NCI-H146 (cell line): ENCODE measurements at places on chromosomes 12 and 14.

DNA sequence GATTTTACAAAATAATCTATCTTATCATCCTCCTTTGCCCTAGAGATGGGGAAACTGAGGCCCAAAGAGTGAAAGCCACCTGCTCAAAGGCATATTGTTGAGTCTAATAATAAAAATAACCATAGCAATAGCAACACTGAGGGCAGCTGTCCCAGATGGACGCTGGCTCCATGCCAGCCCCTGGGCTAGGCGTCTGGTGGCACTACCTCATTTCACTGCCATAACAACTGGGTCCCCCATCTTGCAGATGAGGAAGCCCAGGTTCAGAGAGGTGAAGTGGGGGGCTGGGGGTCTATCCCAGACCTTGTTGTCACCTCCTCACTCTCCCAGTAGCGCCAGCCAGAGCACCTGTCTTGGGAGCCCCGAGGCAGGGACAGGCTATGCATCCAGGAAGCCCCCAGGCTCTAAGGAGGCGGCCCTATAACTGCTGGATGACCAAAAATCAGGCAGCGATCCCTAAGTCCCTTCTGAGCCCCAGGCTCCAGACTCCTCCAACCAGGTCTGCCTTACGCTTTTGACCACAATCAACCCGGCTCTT, 12.8 kb downstream of the BDKRB2 start:
- DNase-seq = no peak

- DNase-seq = no peak
Measured at GRCh38 chr14:73945159-73945670, 4.7 kb downstream of the FAM161B start.

GRCh38 chr14:34983148-34983760, 462 bp downstream of the SRP54 start:
- DNase-seq = no peak

GRCh38 chr12:107029081-107029480, 42.1 kb upstream of the MTERF2 start:
- DNase-seq = no peak

GRCh38 chr14:61326847-61327246, 5.5 kb downstream of the PRKCH start:
- no peak for DNase-seq

DNA sequence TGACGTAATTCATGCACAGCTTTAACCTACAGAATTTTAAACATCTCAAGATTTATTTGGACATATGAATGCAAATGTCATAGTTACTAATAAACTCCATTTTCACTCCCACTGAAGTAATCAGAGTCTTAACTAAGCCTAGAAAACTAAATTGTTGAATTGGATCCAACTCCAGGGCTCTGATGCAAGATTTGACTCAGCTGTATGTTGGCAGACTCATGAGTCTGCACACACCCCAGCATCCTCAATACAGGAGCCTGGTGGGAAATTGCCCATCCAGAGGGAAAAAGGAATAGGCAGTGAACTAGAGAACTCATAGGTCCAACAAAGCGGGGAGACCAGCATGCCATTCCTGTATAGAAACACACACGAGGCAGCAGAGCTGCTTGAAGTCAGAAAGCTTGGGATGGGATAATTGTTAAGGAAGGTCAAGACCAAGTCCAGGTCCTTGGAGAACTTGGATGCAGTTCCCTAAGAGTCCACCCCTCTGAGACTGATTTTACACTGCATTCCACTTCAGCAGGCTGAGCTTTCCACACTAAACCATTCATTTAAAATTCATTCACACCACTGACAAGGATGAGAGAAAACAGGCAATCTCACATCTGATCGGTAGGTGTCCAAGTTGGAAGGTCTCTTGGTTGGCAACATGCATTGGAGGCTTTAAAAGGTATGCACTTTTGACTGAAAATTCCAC, 14.4 kb downstream of the TMTC1 start:
- no peak for DNase-seq

DNA sequence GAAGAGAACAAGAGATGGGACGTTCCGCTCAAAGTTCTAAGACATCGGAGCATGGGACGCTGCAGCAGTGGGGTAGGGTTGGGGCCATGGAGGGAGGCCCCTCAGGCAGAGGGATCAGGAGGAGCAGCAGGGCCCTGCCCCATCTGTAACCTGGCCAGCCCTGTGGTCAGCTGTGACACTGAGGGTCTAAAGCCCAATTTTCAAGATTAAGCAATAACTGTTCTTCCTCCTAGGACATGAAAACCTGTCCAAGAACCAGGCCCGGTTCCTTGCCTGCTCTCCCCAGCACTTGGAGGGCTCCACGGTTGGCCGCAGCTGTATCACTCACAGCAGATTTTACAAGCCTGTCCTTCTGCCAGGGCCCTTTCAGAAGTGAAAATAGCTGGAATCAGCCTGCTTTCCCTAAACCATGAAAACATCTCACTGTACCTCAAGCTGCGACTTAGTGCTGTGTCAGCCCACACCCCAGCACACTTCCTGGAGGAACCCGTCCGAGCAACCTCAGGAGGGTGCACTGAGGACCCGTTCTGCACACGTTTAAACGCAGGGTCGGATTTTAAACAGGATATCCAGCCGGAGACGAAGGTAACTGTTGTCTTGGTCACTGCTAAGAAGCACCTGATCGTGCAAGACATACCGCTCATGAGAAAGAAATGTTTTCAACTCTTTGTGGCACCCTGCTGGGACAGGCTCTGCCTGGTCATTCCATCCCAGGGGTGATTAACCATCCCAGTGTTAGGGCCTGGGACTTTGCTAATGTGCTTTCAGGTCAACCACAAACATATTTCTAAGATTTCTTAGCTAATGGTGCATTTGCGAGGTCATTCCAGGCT, 201.9 kb upstream of the DIO3 start:
- no peak for DNase-seq

DNA sequence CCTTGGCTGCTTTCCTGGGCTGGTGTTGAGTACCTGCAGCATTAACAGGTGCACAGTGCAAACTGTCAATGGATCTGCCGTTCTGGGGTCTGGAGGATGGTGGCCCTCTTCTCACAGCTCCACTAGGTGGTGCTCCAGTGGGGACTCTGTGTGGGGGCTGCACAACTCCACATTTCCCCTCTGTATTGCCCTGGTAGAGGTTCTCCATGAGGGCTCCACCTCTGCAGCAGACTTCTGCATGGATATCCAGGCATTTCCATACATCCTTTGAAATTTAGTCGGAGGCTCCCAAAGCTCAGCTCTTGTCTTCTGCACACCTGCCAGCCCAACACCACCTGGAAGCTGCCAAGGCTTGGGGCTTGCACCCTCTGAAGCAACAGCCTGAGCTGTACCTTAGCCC, 198.6 kb downstream of the GXYLT1 start:
- DNase-seq = no peak

DNA sequence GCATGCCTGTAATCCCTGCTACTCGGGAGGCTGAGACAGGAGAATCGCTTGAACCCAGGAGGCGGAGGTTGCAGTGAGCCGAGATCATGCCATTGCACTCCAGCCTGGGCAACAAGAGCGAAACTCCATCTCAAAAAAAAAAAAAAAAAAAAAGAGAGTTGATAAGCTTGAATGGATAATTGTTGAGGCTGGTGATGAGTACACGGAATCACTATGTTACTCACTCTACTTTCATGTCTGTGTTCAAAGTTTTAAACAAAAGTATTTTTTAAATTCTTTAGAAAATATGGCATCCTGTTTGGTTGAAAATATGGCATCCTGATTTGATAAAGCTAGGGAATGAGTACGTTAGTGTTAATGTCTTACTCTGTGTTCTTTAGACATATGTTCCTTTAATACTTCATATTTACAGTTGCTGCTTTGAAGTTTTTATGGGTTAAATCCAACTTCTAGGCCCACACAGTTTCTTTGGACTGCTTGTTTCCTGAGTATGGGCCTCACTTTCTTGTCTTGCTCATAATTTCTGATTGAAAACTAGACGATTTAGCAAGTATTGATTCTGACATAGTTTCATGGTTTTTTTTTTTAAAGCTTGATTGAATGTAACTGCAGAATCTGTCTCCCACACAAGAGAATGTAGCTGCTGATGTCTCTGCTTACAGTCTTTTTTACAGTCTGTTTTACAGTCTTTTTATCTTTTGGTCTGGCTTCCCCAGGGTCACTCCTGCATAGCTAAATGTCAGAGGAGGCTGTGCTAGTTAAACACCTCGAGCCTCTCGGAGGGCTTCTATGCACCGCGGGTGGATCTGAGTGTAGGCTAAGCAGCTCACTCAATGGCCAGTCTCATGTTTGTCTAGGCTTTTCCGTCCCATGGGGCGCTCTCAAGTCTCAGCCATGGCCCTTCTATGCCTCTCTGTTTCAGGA, 14.1 kb upstream of the FBLN5 start:
- no peak for DNase-seq

GRCh38 chr14:50352584-50352983, 40.5 kb downstream of the DMAC2L start:
- no peak for DNase-seq

DNA sequence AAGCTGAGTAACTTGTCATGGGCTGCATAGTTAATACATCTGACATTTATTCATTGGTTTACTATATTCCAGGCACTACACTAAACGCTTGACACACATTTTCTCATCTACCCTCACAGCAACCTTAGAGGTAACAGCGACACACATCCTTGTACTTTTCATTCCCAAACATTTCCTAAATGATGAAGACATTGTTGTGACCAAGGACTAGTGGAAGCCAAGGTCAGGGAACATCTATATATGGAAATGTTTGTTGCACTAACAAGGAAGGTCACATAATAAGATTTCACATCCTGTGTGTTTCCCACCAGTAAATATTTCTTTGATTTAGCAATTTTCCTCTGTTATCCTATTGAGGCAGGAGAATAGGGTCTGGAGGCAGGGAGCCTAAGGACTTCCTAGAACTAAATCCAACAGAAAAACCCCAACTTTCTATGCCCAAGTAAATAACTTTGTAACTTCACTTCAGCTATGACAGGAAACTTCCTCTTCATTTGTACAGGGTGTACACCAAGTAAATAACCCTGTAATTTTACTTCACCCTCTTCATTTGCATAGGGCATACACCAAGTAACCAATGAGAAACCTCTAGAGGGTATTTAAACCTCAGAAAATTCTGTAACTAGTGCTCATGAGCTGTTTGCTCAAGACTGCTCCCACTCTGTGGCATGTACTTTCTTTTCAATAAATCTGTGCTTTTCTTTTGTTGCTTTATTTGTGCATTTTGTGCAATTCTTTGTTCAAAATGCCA, 48.4 kb downstream of the ZNF641 start:
- no peak for DNase-seq

- no peak for DNase-seq
Measured at GRCh38 chr14:102303664-102304063, 1.3 kb downstream of the MOK start.

GRCh38 chr14:23119363-23120327, 590 bp upstream of the CEBPE start:
- no peak for DNase-seq

DNA sequence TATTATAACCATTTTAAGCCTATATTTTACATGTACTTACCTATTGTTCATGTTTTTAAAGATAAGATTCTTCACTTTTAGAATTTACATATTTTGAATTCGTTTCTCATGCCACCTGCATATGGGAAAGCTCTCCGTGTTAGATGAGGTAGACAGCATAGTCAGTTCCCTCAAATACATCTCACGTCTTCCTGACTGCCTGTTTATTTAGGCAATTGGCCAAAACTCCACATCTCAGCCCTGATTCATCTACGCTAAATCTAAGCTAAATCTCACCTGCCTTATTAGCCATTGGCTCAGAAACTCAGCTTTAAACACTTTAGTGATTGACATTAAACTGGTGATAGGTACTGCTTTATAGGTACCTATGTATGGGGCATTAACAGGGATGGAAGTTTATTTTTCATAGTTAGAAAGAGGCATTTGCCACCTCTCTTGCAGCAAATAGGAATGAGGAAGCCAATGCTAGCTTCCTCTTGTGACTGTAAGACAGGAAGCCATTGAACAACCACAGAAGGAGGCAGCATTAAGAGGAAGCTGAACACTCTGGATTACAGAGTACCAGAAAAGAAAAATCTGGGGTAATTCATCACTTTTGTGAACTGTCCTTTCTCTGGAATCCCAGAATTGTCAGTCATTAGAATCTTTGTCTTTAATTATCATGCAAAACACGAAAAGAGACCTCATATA, 111.9 kb downstream of the LRFN5 start:
- DNase-seq = peak; percentile 63

DNA sequence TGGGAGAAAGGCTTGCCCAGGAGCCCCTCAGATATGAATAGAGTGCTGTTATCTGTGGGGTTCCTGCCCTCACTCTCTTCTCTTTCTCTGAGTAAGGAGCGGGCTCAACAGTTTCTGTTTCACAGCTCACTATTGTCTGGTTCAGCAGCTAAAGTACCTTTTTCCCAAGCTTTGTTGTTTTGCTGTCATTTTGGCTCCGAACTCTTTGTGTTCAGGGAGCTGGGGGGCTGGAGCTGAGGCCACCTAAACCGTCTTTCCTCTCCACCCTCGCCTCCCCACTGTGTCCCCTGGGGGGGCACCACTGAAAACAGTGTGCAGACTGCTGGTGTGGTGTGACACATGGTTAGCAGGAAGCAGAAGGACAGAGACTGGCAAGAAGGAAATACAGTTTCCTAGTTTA, 51.4 kb downstream of the FBXW8 start:
- no peak for DNase-seq

- DNase-seq = no peak
Measured at GRCh38 chr12:130796985-130797686, 41.9 kb downstream of the STX2 start.

DNA sequence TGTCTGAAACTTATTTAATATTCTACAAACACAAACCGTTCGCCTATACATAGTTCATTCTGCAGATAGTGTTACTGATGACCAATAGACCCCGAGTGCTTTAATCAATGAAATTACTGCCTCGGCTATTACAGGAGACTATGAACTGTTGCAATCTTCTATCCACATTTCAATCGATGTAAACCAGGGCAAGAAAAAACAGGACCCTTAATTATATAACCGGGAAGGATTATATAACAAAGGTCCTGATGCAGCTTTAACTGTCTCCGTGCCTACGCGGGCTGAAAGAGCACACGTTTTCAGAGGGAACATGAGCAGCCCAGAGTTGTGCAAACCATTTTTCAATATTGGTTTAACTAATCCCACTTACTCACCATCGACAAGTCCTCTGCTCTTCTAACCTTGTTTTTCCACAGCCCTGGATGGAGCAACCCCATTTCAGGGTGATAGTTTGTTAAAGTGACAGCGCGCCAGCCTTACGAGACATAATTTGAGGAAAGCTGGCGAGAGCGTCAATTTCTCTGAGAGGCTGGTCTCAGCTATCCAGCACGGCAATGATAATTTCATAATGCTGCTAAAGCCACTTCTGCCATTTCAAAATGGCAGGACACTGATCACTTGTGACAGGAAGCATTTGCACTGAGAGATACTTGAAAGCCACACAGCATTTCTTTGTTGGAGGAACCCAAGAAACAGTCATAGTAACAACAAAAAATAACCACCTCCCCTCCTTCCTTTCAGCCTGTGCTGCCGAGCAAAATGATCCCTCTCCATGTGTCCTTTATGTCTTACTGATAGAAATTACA, 184.6 kb downstream of the FOXN3 start:
- DNase-seq = no peak

DNA sequence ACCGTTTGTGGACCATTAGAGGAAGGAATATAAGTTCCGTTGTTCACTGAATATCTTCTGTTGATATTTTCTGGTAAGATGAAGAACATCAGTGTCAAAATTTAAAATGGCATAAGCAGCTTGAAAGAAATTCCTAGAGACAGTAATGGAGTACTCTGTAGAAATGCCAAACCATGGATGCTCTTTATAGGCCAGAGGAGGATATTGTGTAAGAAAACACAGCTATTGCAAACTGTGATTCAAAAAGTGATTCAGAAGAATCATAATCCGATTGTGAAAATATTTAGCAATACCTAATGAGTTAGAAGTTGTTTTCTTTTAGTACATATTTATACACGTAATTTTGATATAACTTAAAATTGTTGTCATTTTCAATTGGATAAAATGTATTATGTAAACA, 102.8 kb downstream of the SLC16A7 start:
- DNase-seq = no peak

- DNase-seq = no peak
Measured at GRCh38 chr12:52312086-52312485, 9.1 kb downstream of the KRT83 start.
